ENCODE measurements at places on chromosomes 13 and 19.

DNA sequence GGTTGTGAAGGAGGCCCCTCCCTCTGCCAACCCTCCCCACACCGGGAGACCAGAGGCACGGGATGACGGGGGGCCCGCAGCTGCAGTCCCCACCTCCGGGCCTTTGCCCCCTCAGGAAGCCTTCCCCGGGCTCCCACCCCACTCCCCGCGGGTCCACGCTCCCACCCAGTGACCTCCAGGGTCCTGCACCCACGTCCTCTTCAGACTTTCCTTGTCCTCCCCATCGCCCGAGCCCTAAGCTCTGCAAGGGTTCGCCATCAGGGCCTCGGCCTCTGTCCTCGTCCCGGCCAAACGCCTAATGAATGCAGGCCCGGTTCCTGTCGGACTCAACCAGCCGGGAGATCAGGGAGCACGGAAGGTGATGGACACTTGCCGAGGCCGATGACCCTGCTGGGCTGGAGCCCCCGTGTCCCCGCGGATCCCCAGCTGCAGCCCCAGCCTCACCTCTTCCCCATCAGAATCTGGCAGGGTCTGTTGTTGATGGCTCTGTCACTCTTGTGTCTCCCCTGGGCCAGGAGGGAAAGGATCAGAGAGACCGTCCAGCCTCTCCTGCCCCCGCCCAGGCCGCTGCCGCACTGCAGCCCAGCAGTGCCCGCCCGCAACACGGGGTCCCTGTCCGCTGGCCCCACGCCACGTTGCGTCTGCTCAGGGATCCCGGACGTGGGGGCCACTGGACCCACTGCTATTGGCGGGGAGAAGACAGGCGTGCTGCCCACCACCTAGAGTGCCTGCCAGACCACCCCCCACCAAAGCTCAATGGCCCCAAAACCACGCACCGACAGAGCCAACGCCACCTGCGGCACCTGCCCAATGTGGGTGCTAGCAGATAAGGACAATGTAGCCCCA, 5.7 kb downstream of the ATP8B3 start:
- no peak for DNase-seq

- DNase-seq = no peak
Observed at GRCh38 chr13:33276570-33276969, 9.0 kb downstream of the STARD13 start.

DNA sequence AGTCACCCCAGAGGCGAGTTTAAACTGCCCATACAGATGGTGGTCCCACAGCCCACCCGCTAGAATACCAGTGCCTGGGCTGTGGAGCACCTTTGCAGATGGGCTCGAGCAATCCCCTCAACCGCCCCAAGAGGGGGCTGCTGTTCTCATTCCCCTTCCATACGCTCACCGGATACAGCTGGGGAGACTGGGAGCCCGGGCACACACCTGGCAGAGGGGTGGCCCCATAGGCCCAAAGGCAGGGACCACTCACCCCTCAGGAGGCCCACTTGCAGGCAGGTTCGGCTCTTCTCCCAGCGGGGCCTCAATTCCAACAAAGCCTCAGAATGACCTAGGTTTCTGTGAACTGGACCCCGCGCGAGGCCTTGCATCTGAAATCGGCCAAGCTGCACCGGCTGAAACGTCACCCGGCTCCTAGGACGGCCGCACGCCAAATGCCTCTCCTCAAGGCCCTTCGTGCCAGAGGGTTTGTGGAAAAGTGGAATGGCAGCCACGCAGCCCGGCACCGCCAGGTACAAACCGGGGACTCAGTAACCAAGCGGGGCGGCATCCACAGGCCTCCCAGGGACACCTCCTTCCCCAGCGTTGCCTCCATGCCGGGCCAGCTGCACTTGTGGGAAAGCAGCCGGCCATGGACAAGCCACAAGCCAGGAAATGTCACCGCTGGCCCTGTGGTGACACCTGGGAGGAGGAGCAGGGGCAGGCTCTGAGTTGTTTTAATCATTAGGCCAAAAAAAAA, 18.7 kb downstream of the MLLT1 start:
- no peak for DNase-seq

DNA sequence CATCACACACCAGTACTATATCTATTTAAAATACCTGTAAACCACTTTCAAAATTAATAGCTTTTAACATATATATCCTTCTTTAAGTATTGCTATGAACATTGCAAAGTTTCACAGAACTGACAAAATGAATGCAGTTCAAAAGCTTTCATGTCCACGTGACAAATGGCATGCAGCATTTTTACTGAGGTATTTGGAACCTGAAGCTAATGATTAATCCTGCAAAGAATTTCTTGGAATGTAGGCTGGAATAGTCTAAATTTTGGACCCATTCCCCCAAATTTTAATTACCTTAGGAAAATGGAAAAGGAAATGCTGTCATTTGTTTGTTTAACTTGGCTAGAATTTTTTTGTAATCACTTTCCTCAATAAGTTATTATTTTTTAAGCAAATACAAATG, 423.8 kb upstream of the GPC6 start:
- no peak for DNase-seq

DNA sequence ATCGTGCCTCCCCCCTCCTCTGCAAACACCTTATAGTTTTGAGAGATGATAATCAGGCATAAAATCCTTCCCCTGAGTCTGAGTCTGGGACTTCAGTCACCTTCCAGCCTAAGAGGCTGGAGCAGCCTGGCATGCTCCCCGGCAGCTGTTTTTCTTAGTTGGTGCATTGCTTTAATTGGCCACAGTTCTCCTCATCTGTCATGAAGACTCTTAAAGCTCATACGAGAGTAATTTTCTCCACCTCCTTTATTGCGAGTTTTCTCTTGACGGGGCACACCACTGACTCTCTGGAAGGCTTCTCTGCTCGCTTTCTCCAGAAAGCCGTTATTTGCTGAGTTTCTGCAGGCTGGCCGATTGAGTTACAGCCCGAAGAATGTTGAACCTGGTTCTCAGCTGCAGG, 310.5 kb downstream of the ATP8A2 start:
- DNase-seq = no peak

- DNase-seq = no peak
Observed at GRCh38 chr13:25920277-25920676, 131.5 kb downstream of the SHISA2 start.

- DNase-seq = no peak
Observed at GRCh38 chr13:37168151-37168550, 62.7 kb upstream of the CSNK1A1L start.

- DNase-seq = no peak
Observed at GRCh38 chr13:75489502-75490263, 7.7 kb upstream of the TBC1D4 start.

DNA sequence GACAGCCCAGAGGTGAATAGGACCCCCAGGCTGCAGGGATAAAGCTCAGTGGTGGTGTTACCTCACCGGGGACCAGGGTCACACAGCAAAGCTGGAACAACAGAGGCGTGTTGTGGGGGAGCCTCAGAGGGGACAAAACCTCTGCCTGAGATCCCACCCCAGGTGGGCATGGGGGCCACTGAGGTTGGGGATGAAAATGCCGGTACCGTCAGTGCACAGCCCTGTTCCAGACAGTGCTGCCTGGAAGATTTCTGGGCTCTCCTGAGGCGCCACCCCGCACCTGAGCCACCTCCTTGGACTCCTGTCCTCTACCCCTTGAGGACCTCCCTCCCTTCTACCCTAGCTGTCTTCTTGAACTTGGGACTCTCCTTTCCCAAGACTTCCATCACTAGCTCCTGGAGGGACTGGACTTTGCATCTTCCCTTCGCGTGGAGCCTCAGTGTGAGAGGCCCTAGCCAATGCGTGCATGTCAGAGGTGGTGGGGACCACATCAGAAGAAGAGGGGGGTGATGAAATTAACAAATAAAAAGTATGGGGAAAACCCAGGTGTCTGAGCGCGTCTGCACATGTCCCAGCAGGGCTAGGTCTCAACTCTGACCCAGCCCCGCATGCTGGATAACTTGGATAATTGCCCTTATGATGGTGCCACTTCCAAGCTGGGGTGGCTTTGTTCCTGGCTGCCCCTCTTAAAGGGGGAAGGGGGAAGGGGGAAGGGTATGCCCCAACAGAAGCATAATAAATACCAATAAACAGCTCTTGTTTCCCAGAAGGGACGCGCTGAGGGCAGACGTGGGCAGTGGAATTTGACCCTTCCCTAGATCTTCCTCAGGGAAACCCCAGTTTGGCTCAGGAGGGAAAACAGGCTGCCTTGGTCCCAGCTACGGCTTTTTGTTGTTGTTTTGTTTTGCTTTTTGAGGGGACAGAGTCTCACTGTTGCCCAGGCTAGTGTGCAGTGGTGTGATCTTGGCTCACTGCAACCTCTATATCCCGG, 11.6 kb downstream of the CNFN start:
- no peak for DNase-seq

GRCh38 chr13:112928972-112929782, 39.8 kb upstream of the MCF2L start:
- DNase-seq = no peak
